Fibroblast of skin of scalp (primary cell): ENCODE measurements at places on chromosomes 4 and X.
A peak's percentile ranks its signal among the peaks of the same experiment; 100 is the strongest.

GRCh38 chr4:183356931-183357675, 34.9 kb upstream of the CLDN24 start:
- no peak for DNase-seq

DNA sequence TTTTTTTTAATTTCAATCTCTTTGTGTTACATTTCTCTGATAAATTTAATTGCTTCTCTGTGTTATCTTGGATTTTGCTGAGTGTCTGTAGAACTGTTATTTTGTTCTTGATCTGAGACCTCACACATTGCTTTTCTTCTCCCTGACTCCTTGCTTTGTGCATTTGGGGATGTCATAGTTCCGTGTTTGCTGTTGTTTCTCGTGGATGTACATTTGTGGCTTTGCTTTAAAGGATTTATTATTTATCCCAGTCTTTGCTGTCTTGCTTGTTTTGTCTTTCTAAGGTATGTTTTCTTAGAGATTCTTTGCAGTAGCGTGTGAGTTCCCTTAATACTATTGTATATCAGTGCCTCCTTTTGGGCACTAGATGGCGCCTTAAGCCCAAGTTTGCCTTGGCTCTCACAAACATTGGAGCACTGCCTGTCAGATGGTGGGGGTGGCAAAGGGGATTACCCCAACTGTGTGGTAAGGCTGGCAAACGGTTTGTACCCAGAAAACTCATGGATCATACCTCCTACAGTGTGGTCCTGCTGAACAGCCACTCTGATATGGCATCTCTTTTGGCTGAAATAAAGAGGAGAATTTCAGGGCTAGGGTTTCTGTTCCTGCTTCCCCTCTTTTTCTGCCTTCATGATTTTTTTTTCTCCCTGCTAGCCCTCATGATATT, 96.4 kb downstream of the PGRMC2 start:
- DNase-seq = peak; percentile 76

- peak; percentile 6 for DNase-seq
Observed at GRCh38 chrX:132716006-132716405, 227.2 kb upstream of the MBNL3 start.

DNA sequence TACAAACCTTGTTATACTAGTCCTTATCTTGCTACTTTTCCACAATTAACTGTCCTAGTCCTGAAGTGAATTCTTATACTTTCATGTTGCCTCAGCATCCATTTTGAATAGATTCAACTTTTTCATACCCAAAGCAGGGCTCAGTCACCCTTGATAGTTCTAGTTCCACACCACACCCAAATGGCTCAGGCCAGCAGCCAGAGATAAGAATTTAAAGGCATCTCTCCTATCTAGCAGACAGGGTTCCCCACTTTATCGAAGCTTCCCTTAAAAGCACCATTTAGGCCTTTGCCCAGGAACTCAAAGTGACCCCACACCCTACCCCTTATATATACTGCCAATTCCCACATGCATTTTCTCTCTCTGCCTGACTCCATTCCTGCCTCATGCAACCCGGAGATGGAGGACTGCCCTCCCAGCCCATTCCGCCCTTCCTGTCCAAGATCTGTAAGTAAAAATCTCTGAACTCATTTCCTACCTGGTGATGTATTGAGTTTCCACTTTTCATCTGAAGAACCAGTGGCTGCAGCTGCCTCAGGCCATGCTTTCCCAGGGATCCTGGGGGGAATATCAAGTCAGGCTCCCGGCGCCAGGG, 63.7 kb upstream of the TXK start:
- no peak for DNase-seq

DNA sequence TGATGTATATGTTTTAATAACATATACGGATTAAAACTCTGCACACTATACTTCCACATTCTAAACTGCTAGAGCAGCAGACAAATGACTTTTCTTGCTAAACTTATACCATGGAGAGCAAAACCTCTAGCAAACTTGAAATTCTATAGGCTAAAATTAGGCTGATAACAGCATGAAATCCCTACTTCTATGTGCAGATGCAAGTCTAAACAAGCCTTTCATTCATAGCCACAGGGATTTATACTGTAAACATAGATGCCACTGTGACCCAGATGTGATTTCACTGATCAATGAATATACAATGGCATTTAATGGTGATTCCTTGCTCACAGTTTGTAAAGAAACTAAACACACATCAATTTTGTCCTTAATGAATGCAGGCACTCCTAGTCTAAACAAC, 151.0 kb downstream of the ANTXR2 start:
- DNase-seq = no peak

- DNase-seq = no peak
Observed at GRCh38 chr4:124937993-124938392, 225.5 kb upstream of the ANKRD50 start.

DNA sequence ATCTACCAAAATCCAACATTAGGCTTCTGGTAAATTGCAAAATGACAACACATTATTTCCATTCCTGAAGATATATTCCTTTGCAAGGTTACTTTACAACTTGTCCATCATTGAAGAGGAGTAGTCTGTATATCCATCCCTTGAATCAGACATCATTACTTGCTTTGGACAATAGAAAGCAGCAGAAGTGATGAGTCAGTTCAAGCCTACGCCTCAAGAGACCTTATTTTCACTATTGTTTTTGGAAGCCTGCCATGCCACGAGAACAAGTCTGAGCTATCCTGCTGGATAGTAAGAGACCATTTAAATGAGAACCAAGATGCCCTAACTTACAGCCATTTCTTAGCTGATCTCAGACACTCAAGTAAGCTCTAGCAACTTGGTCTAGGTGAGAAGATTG, 246.0 kb upstream of the HHIP start:
- DNase-seq = peak; percentile 96

DNA sequence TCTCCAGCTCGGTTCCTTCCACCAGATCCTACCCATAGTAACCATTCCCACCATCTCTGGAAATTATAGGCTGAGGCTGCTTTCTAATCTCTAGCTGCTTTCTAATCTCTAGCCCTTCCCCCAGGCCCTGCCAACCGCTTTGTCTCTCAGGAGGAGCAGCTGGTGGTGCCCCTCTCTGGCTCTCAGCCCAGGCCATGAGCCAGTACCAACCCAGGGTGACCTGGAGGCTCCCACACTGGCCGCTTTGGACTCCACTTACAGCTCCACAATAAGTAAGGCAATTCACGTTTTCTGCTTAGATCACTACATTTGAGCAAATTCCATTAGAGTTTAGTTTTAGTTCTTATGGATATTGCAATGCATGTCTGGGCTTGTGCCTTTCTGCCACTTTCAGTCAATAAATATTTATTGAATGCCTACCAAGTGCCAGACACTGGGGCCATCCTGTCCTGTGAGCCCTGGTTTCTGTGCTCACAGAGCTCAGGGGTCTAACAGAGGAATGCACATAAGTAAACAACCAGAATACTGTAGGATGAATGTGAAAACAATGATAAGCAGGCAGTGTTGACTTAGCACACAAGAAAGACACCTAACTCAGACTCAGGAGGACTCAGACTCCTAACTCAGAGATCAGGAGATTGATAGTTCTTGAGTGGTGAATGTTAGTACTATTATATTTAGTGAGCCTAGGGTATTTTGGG, 38.9 kb downstream of the SMC1A start:
- no peak for DNase-seq

DNA sequence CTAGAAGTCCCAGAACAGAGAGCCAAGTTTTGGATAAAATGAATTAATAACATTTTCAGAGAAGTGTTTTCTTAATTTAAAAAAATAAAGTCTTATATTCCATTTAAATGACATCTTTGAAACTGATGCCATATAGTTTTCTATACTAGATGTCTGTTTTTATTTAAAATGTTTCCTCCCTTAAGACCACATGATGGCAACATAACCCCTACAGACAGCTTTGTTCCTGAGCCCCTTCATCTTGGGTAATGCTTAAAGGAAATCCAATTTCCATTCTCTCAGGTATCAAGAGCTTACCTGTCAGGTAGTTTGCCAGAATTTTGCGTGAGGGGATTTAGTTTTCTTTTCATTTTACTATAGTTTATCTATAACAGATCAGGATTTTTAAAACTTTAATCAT, 181.4 kb upstream of the UGT8 start:
- DNase-seq = no peak

DNA sequence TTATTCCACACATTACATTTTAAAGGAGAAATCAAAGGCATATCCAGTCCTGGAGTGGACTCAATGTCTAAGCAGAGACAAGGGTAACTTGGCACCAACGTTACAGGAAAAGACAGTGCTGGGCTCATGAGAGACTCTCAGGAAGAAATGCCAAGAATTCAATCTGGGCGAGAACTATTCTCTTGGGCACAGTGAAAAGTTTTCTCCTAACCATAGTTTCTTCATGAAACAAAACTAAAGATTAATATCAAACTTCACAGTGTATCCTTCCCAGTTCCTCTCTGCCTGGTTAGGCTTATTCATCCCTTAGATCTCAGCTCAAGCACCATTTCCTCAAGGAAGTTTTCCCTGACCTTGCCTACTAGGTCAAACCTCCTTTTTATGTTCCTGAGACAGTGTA, 109.4 kb upstream of the TLL1 start:
- DNase-seq = peak; percentile 3

DNA sequence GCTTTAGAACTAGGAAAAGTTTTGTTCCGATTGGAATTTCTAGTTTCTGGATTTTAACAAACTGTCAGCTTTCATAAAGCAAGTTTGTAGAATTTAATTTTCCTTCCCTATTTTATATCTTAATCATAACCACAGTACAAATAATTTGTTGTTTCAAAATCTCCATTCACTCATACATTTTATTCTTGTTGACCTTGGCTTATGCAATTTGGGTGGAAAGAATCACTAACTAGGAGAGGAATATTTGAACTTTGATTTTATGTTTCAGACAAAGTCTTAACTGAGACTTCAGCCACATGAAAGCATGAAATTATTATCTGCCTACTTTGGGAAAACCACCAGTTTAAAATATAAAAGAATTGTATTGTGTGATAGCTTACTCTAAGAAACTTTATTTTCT, 427.9 kb downstream of the SPRY1 start:
- DNase-seq = peak; percentile 40

DNA sequence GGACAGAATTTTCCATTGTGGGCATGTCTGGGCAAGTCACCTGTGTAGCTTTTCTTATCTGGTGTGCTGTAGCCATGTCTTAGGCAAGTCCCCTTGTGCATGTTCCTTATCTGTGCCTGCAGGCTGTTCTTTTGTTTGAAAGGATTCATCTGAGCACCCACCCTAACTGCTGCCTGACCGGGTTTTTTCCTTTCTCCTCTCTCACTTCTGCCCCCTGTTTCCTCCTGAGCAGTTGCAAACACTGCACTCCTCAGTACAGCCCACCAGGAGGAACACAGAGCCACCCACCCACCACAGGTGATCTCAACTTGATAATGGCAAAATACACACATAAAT, 29.2 kb upstream of the IL9R start:
- no peak for DNase-seq

DNA sequence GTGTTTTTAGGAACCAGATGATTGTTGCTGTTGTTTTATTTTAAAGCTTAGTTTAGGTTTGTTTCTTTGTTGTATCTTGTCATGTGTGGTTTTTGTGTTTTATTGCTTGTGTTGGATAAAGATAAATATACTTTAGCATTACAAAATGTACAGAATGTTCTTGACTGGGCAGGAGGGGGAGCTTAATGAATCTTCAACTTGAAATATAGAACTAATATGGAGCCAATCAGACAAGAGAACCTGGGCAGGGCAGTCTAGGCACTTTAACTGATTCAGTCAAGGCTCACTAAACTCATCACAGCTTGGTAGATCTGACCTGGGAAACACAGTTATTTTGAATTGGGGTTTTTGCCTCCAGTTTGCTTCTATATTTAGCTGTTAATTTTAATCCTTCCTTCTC, 304.2 kb downstream of the ARHGAP24 start:
- peak; percentile 52 for DNase-seq

DNA sequence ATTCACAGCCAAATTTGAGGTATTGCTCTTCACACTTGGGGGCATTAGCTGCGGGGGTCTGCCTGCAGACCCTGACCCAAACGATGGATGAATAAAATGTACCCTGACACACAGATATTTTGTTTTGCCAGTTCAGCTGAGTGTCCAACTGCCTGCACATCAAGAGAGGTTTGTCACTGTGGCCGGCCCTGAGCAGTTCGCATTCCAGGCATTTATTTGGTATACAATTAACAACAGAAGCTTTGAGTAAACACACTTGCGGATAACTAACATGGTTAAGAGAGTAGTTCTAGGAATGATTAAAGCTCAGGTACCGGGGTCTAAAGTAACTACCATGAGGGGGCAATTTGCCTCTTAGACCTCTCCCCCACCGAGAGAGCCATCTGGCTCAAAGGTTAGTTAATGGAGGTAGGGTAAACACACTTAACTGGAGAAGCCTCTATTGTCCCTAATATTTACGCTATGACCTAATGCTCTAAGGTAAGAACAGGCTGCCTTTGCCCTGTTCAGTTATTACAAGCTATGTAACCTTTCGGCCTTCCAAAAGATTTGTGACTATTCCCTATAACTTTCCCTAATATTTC, 162.0 kb downstream of the SNCA start:
- no peak for DNase-seq

DNA sequence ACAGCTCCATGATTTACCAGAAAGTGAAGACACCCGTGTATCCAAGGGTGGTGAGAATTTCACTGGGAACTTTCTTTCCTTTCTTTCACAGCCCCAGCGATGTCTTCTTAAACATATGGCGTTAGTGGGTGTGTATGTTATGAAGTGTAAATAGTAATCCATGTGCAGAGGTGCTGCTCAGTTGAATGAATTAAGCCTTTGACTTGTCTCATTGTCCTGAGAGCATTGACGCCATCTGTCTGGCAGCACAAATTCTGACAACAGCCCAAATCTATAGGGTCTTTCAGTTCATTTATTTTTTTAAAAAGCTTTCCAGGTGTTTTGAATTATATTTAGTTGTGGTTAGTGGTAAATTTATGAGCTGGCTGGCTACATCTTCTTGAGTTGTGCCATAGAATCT, 69.4 kb downstream of the CLCN5 start:
- DNase-seq = no peak

- DNase-seq = no peak
Observed at GRCh38 chrX:96824166-96824565, 59.5 kb upstream of the RPA4 start.

DNA sequence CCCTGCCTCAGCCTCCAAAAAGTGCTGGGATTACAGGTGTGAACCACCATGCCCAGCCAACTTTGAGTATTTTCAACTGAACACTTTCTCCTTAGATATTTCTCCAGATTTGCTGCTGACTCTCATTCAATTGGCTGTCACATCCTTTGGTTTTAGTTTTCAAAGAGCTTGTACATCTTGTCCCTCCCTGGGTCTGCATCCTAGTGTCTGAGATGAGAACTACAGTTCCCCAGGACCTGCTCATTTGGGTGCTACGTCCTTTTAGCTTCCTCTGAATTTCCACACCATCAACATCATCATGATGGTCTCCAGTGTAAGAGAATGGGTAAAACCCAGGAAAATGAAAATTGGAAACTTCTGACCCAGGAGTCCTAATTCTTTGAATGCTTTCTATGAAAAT, 312.9 kb downstream of the NLGN4X start:
- DNase-seq = no peak

GRCh38 chr4:80334568-80334967, 962 bp upstream of the CFAP299 start:
- DNase-seq = no peak

- DNase-seq = peak; percentile 78
Observed at GRCh38 chrX:77426811-77427210, 20.4 kb upstream of the FGF16 start.

GRCh38 chr4:15470128-15470475, 420 bp downstream of the CC2D2A start:
- DNase-seq = no peak

GRCh38 chr4:153962311-153963039, 173.6 kb upstream of the SFRP2 start:
- DNase-seq = peak; percentile 60
